ENCODE measurements at places on chromosomes 5 and 9. TPM values are rescaled to one million over a fixed set of nuclear protein-coding genes. Genes with fewer than 3 reads are reported as not detected.

NMUR2 gene
- total RNA-seq = not detected

SLCO6A1 gene
- total RNA-seq = not detected

AFF4 gene
- 36.6 TPM for total RNA-seq

RETREG1 gene
- total RNA-seq = 48.6 TPM

RLN2 gene
- total RNA-seq = 5.9 TPM

FIBCD1 gene
- total RNA-seq = not detected

DNA sequence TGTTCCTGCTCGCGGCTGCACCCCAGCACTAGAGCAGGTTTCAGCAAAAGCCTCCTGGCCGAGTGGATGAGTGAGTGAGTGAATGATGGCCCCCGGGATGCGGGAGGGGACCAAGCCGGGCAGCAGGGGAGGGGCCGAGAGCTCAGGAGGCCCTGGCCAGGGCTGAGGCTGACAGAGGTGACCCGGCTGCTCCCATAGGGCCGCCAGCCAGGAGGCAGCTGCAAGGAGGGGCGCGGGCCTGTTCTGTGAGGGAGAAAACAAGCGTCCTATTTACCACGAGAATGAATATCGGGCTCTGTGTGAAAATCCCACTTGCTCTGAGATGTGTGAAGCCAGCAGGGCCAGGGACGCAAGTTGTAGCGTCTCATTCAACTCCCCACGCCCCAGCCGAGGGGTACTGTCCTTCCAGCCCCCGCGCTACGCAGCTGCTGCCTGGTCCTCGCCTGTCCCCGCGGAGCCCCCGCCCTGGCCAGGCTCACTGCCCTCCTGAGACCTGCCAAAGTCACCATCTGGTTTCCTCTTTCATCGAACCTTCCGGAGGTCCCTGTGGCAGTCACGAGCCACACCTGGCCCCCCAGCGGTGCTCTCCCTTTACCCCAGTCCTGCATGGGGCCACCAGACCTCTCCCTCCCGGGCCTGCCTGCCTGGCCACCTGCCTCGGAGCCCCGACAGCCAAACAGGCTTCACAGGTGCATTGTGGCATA is 38.8 kb downstream of the RASGEF1C start:
- DNase-seq = no peak

DNA sequence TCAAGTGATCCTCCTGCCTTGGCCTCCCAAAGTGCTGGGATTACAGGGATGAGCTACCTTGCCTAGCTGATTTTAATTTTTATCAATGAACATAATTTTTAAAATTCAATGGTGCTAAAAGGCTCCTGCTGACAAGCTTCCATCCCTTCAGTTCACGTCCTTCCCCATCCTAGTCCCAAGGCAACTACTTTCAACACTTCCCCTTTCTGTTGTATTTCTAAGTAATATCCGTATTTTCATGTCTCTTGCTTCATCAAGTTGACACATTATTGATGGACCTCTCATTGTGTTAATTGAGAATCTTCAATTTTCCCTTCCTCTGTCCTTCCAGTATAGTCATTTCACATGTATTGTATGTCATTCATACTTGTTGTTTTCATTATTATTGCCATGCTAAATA is 93.8 kb upstream of the RASGRF2 start:
- DNase-seq = no peak

- no peak for DNase-seq
These were observed 898.0 kb upstream of the C9orf72 start for GRCh38 chr9:28471261-28471660.

DNA sequence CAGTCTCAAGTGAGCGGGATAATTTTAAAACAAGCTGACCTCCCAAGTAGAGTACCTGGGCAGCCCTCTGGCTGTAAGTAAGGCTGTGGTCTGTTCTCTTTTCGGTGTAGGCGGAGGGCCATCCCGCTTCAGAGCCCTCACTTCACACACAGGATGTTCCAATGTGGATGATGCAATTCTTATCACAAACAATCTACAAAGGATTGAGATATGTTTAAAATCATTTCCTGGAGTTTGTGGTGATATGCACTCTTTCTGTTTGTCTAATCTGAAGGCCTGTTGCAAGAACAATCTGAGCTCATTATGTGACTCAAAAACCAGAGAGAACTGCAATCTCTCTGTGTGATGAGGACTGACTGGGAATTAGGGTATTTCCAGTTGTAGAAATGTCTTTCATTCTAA is 42.5 kb downstream of the ITGA2 start:
- DNase-seq = peak; percentile 56

DNA sequence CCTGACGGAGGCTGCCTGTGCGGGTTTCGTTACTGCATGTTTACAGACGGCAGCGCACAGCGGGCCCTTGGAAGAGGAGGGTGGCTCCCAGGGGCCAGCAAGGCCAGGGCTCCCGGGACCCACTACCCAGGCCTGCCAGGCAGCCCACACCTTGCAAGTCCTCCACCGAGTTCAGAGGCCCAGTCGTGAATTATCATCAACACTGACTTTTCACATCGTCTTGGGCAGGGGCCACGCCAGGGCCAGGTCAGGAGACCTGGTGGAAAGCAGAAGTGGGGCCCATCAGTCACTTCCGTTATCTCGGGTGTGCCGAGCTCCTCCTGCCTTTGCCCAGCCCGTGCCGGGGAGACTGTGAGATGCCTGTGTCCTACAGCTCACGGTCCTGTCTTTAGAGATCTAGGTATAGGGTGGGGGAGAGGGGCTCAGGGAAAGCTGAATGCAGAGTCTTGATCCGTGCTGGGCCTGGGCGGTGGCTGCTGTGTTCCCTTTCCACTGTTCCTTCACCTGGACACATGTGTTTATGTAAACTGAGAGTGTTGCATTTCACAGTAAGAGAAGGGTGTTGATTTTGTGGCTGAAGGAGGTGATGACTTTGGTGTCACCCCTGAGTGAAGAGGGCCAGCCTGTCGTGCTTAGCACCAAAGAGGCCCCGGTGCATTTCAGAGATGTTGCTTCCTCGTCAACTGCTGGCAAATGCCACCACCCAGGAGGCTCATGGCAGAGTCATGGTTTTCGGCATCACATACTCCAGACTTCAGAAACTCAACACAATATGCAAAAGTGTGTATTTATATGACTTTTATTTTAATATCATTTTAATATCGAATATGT is 175.2 kb downstream of the GAPVD1 start:
- DNase-seq = no peak

DNA sequence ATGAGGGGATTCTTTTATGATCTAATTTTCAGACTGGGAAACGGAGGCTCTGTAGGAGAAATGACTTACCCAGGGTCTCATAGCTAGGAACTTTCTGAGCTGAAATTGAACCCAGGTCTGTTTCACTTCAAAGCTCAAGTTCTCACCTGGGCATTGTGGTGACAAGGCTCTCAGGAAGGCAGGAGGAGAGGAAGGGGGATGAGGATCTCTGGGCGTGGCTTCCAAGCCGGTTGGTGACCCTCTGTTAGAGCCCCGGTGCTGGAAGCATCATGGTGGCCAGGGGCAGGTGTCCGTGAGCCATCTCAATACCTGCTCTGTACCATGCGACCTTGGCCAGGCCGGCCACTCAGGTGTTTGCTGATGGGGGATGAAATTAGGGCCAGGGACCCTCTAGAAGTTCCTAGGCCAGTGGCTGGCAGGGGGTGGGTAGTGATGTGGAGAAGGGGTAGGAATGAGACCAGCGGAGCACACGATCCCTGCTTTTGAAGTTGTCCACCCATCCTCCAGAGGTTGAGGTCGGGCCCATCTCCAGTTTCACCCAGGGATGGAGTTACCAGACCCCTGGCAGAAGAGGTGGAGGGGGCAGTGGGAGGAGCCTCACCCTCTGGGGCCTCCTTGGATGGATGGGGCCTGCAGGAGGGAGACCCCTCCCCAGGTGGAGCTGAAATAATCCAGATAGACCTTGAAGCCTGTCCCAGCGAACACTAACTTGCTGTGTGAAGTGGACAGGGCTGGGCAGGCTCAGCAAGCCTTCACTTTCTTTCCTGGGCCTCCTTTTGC is 5.9 kb downstream of the CRB2 start:
- DNase-seq = no peak

DNA sequence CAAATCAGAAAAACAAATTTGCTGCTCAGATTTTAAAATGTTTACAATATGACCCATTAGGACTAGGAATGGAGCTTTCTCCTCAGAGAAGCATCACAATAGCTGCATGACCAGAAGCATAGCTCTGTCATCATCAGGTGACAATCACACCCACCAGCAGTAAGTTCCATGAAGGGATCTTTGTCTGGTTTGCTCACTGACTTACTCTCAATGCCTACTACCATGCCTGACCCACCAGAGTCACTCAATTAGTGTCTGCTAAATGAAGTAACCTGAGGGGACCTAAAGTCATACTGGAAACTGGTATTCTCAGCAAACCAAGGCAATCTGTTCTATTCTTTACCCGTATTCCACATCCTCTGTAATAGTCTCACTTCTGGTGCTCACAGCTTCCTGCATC is 7.7 kb downstream of the ERMP1 start:
- no peak for DNase-seq

DNA sequence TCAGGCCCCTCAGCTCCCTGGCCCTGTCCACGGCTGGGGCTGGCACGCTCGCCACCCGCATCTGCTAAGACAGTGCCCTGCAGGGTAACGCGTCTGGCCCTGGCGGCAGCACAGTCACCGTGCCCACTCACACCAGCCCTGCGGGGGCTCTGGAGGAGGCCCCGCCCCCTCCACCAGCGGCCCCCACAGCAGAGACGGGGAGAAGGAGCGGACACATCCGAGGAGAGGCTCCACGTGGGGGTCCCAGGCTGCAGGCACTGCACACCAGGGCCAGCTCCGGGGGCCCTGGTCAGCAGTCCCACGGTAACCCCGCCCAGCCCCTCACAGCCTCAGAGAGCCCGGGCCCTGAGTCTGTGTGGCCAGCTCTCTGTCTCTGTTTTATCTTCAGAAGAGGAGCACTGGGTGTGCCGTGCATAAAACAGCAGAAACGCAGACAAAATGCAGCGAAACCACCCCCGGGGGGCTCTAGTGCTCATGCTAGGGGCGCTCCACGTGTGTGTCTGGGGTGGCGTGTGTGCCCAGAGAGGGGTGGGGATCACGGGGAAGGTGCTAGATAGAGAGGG is 47.5 kb upstream of the NRARP start:
- no peak for DNase-seq

DNA sequence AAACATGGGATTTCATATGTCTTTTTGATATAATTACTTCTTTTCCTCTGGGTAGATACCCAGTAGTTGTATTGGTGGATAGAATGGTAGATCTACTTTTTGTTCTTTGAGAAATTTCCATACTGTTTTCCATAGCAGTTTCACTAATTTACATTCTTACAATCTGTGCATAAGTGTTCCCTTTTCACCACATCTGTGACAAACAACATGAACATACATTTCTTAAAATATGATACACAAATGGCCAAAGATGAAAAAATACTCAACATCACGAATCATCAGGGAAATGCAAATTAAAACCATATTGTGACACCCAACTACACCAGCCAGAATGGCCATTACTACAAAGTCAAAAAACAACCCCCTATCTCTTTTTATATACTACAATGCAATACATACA is 1778.5 kb upstream of the ACO1 start:
- no peak for DNase-seq

DNA sequence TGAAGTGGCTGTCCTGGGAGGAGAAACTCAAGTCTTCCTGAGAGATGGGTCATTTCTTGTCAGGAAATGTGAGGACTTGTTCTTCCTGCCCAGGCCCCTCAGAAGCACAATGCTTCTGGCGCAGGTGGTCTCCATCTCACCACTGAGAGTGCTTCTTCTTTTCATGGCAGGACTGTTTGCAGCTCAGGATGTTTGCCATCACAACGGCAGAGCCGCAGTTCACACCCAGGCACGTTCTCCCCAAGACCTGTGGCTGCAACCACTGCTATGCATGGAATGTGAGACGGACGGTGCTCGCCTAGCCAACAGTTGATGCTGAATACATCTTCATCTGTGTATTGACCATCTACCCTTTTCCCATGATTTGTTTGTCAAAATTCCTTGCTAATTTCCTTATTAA is 216.3 kb downstream of the GADD45G start:
- DNase-seq = no peak

- no peak for DNase-seq
These were observed 31.5 kb upstream of the SGCD start for GRCh38 chr5:156295431-156295830.

DNA sequence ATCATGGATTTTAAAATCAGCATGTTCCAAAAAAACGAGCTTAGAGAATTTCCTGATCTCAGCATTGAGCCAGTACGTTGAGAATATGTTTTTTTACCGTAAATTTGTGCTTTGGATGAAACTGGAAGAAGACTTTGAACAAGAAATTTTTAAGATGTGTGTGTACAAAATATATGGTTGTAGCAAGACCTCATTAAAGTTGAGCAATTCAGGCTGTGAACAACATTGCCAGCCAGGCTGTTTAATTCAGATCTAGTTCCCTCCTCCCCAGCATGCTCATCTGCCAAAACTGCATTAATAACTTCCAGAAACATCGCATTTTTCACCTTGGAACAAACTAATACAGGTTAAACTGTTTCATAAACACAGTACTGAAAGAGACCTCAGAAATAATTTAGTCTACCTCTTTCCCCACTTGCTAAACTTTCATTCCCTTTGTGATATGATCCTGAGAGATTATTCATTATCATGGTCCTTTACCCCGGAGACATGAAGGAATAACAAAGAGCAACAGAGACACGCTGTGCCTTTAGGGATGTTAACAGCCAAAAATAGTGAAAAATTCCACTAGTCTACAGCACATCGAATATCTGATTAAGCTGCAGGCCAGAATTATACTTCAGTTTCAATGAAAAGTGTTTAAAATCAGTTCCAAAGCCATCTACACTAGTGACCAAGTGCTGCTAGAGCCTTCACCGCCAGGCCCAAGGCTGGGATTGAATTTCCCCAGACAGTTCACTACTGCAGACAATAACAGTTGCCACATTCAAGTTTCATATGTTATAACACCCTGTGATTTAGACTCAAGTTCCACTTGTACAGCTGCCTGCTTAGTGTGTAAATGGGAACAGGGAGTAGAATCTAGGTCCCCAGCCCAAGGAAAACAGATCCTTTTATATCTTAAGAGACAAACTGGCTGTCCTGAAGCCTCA is 89.6 kb downstream of the EFNA5 start:
- DNase-seq = no peak

DNA sequence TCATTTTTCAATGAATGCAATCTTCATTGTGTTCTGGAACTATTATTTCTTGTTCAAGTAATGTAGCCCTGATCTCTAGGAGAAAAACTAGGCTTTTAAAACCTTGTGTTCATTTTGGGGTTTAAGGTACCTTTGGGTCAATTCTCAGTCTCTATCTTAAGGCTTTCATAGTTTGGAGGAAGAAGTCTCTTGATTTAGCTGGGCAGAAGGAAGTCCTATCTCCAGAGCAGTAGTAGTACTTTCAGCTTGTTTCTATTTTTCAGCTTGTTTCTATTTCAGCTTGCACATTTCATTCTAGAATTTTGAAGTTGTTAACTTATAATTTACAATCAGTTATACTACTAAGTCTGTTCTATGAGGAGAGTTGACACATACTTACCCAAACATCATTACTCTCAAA is 15.2 kb downstream of the CSNK1G3 start:
- no peak for DNase-seq
